ENCODE measurements at places on chromosomes 5 and 9.
A peak's percentile ranks its signal among the peaks of the same experiment; 100 is the strongest.

DNA sequence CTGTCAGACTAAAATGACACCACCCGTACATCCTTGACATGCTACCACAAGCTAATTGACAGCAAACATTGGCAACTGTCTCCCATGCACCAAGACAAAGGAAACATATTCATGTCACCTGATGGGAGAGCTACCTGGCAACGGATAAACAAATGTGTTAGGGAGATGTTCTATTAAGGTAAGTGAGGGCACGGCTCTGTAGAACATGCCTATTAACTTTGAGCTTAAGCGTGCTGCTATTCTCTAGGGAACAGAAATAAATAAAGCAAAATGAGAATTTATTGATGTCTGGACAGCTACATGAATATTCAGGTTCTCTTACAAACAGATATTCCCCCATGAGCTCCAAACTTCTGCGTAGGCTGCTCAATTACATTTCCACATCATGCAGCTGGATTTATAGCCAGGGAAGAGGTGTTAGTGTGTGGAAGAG is 361.4 kb upstream of the RFX3 start:
- H3K4me1 ChIP-seq = peaks cover 10% of the 10 kb centered on the region
- no peaks in the 10 kb centered on the region for H3K36me3 ChIP-seq
- peaks cover 9% of the 10 kb centered on the region for H3K27me3 ChIP-seq

- H3K4me3 ChIP-seq = no peak overlapping the region
- H3K27me3 ChIP-seq = peaks cover 16% of the 10 kb centered on the region
- no peak overlapping the region for H3K27ac ChIP-seq
- H3K4me1 ChIP-seq = no peaks in the 10 kb centered on the region
- no peak for DNase-seq
Observed at GRCh38 chr5:156411185-156411613, 84.2 kb downstream of the SGCD start.

- peak overlapping the region; percentile 73 for H3K27ac ChIP-seq
- H3K36me3 ChIP-seq = peaks cover 7% of the 10 kb centered on the region
- H3K27me3 ChIP-seq = no peaks in the 10 kb centered on the region
- H3K4me3 ChIP-seq = peak overlapping the region; percentile 14
- no peak for DNase-seq
- H3K4me1 ChIP-seq = peaks cover 28% of the 10 kb centered on the region
Observed at GRCh38 chr9:37283730-37284325, 138.7 kb upstream of the GRHPR start.

DNA sequence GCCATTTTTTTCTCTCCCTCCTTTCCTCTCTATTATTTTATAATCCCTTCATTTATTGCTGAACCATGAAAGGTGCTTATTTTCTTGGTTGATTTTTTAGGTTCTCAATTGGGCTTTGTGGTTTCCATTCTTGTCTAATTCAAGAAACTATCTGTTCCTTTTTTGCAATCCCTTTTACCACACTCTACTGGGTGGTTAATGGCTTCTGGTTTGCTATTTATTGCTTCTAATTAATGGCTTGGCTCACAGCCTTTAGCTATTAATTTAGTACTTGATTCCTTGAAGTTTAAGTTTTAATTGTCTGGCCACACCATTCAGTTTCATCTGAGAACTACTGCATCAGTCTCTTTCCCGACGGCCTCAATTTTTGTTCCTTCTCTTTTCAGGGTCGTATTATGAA is 5.6 kb downstream of the FRRS1L start:
- H3K4me1 ChIP-seq = peaks cover 3% of the 10 kb centered on the region
- DNase-seq = no peak
- H3K27ac ChIP-seq = no peak overlapping the region
- H3K36me3 ChIP-seq = no peaks in the 10 kb centered on the region
- no peak overlapping the region for H3K4me3 ChIP-seq

GRCh38 chr5:42854795-42855194 is 43.1 kb upstream of the SELENOP start:
- peaks cover 4% of the 10 kb centered on the region for H3K4me1 ChIP-seq
- H3K36me3 ChIP-seq = no peaks in the 10 kb centered on the region
- H3K27me3 ChIP-seq = peaks cover 2% of the 10 kb centered on the region

- H3K4me1 ChIP-seq = no peaks in the 10 kb centered on the region
- H3K36me3 ChIP-seq = no peaks in the 10 kb centered on the region
- peaks cover 6% of the 10 kb centered on the region for H3K27me3 ChIP-seq
- DNase-seq = no peak
- H3K27ac ChIP-seq = no peak overlapping the region
Observed at GRCh38 chr9:84845956-84846900, 176.7 kb downstream of the NTRK2 start.

DNA sequence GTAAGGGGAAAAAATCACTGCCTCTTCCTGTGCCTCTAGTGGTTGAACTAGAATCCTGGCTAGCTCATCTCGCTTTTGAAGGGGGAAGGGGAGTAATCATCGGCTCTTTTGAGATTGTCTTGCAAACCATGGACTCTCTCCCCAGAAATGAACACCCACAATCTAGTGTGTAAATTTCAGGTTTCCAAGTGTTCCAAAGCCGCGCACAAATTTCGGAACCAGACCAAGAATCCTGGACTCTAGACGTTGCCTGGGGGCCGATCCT is 4.9 kb upstream of the FOXE1 start:
- DNase-seq = no peak
- H3K36me3 ChIP-seq = no peaks in the 10 kb centered on the region
- H3K27ac ChIP-seq = no peak overlapping the region
- H3K27me3 ChIP-seq = peaks cover 69% of the 10 kb centered on the region
- peaks cover 17% of the 10 kb centered on the region for H3K4me1 ChIP-seq
